ENCODE measurements at places on chromosomes 1 and 21.

- no peak for DNase-seq
These were observed 6.5 kb upstream of the C1orf146 start for GRCh38 chr1:92211166-92211565.

GRCh38 chr1:198878566-198878965, 239.7 kb downstream of the PTPRC start:
- DNase-seq, result no peak

- DNase-seq, result no peak
These were observed 34.1 kb downstream of the KIAA1614 start for GRCh38 chr1:180946541-180947498.

GRCh38 chr1:24619376-24619775, 23.7 kb upstream of the SRRM1 start:
- no peak for DNase-seq

- DNase-seq, result no peak
These were observed 1.5 kb downstream of the MIB2 start for GRCh38 chr1:1616838-1617237.

DNA sequence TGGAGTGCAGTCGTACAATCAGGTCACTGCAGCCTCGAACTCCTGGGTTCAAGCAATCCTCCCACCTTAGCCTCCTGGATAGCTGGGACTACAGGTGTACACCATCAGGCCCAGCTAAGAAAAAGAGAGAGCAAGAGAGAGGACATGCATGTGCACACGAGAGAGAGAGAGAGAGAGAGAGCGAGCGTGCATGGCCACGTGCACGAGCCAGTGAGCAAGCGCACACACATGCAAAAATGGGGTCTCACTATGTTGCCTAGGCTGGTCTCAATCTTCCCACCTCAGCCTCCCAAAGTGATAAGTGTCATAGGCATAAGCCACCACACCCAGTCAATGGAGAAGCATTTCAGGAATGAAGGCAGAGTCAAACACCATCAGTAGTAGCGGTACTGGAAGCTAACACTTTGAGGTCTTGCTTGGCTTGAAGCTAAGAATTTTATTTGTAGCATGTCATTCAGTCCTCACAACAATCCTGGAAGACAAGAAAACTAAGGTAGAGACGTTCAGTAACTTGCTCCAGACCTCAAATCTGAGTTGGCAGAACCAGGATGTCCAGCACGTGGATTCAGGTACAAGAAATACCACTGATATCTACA, 14.5 kb downstream of the GNB1 start:
- no peak for DNase-seq

DNA sequence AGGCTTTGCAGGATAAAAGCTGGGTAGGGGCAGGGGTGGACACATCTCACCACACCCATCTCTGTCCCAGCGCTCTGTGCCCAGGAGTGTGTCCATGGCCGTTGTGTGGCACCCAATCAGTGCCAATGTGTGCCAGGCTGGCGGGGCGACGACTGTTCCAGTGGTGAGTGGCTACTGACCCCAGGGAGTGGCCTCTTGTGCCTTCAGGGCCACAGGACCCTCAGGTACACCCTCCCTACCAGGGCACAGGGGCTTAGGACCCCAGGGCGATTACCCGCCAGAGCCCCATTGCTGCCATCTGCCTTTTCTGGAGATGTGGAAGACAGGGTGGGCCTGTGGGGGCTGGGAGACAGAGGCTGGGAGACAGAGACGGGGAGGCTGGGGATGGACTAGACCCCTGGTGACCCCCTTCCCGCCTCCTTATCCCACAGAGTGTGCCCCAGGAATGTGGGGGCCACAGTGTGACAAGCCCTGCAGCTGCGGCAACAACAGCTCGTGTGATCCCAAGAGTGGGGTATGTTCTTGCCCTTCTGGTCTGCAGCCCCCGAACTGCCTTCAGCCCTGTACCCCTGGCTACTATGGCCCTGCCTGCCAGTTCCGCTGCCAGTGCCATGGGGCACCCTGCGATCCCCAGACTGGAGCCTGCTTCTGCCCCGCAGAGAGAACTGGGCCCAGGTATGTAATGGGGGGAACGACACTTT, 12.8 kb downstream of the PEAR1 start:
- DNase-seq, result no peak

- no peak for DNase-seq
These were observed 191.3 kb upstream of the HP1BP3 start for GRCh38 chr1:20978413-20978812.

DNA sequence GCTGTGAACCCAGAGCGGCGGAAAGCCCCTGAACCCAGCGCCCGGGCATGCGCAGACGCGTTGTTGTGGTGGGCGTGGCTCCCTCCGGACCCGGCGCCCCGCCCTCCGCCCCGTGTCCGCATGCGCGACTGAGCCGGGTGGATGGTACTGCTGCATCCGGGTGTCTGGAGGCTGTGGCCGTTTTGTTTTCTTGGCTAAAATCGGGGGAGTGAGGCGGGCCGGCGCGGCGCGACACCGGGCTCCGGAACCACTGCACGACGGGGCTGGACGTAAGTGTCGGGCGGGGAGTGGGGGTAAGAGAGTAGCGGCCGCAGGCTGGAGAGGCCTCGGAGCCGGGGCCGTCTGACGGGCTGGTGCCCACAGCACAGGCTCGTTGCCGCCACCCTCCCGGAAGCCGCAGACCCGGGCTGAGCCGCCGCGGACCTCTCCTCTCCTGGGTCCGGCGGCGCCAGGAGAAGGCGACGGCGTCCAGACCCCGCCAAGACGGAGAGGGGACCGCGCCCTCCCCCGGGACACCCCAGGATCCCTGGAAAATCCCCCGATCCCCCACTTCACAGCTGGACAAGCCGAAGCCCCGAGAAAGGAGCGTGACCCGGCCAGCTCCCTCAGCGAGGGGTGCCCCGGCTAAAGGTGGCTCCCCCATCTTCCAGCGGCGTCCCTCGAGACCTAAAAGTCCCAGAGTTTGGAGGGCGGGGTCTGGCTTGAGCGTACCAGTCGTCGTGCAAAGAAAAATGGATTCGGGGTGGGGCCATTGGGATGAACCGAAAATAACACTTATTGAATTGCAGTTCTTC, at the start of gene TMEM50A:
TSS of gene TMEM50A (plus strand) at position 147 of the 794 bp plus-strand sequence. CDS start 2,153 bp downstream, outside the sequence.
- no peak for DNase-seq

- no peak for DNase-seq
These were observed 2.3 kb downstream of the EVA1C start for GRCh38 chr21:32414579-32415358.

GRCh38 chr1:17236779-17237560, 11.9 kb upstream of the PADI3 start:
- DNase-seq, result peak; percentile 61

DNA sequence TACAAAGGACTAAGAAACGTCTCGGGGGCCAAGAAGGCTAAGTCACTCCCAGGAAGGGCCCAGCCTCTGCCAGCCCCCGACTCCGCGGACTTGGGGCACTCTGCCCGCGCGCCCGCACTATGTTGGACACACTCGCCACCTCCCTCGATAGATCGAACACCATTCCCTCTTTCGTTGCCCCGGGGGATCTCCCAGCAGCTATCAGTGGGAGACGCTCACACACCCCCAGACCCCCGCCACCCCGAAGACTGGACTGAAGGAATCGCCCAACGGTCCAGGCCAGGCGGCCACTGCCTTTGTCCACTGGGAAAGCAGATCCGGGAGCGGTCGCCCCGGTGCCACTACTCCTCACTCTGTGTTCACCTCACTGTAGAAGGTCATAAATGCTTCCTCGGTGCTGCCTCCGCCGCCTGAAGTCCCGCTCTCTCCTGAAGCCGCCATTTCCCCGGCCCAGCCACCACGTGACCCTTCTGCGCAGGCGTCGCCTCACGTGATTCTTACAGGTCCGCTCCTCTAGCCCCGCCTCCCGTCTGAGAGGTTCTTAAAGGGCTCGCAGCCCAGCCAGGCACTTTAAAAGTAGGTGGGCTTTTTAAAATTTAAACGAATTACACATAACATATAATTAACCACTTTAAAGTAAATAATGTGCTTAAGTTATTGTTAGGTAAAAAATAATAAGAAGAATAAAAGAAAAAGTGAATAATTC, at the start of gene DNAJC8:
TSS of gene DNAJC8 (minus strand) at position 472 of the 706 bp plus-strand sequence. CDS start at position 441, 31 bp downstream.
- DNase-seq, result no peak

- no peak for DNase-seq
These were observed 57.9 kb downstream of the RASAL2 start for GRCh38 chr1:178151831-178152230.

DNA sequence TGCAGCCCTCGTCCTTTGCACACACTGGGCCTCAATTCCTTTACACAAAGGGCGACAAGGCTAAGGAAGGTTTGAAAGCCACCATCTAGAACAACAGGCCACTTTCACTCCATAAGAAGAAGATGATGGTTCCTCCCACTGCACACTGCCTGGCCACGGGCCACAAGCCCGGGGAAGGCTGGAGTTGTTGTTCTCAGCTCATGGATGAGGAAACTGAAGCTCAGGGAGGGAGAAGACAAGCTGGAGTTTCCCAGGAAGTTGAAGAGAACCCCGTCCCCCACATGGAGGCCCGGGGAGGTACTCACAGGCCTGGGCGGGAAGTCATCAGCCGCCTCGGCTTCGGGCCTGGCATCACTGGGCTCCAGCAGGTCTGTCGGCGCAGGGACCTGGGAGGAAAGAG, 24.6 kb upstream of the DDOST start:
- DNase-seq, result no peak

- peak; percentile 45 for DNase-seq
These were observed 12.9 kb upstream of the PHLDA3 start for GRCh38 chr1:201481761-201482493.

GRCh38 chr1:180176965-180177364, 22.3 kb downstream of the QSOX1 start:
- no peak for DNase-seq

GRCh38 chr1:46936788-46937187, 4.5 kb downstream of the CYP4A11 start:
- DNase-seq, result no peak

DNA sequence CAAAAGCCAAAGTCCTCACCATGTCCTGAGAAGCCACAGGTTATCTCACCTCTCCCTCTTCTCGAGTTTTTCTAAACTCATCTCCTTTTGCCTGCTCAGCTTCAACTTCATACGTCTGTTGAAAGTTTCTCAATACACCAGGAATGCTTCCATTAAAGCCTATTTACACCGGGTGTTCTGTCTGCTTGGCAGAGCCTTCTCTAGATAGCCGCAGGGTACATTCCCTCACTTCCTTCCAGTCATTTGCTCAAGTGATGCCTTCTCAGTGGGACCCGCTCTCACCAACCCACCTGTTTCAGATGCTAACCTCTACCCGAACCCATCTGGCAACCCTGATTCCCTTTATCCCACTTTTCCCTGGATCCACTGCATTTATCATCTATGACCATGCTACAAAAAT, 257.0 kb upstream of the ADGRL2 start:
- DNase-seq, result no peak

- DNase-seq, result peak; percentile 12
These were observed 116.3 kb downstream of the DAB1 start for GRCh38 chr1:57307392-57308170.

DNA sequence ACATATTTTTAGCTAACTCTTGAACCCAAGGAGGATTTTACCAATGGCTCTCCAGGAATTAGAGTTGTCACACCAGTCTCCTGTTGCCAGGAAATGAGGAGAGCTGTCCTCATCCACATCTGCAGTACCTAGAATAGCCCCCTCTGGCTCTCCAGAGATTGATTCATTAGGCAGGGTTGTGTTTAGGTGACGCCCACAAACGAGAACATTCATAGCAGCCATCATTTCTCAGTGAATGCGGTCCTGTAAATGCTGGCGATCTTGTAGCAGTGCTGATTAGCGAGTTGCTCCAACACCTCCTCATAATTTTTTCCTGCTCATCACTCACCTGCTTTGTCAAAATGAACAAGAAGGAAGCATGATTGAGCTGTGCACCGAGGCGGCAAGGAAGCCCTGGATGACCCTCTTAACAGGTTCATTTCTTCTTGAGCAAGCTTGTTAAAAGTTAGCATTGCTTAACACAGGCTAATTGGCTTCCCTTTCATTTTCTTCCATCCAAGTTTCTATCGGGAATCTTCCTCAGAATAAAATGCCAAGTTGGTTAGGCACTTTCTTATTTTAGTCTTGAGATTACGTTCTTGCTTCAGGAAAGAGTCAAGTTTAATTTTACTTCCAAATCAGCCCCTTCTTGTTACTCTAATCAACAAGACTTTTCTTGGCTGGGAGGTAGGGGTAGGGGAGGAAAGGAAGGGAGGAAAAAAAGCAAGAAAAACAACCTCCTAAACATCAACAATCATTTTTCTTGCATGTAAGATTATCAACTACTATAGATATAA, 16.5 kb upstream of the KLHDC8A start:
- DNase-seq, result no peak

- DNase-seq, result no peak
These were observed 60.0 kb downstream of the APCS start for GRCh38 chr1:159647616-159648015.

DNA sequence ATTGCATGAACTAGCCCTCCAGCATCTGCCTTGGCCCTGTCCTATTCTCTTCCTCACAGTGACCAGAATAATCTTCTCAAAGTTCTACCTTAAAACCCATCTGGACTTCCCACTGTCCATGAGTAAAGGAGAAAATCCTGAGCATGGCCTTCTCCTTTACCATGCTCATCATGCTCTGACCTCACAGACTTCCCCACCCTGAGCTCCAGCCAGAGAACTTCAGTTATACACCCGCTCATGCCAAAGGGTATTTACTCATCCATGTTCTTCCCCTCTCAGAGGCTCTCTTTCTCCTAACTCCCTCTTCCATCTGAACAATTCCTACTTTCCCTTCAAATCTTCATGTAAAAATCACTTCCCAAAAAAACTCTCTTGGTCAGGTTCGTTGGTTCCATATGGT, 188.4 kb downstream of the SETD4 start:
- no peak for DNase-seq

DNA sequence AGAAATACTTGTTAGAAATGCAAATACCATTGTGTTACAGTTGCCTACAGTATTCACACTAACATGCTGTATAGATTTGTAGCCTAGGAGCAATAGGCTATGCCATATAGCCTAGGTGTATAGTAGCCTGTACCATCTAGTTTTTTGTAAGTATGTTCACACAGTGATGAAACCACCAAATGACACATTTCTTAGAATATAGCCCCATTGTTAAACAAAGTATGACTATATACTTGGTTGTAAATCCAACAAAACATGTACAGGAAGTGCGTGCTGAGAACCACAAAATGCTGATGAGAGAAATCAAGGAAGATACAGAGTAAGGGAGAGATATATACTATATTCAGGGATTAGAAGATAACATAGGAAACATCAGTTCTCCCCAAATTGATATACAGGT, 92.2 kb downstream of the POU2F1 start:
- no peak for DNase-seq

GRCh38 chr1:82707681-82708080, 906.9 kb downstream of the ADGRL2 start:
- DNase-seq, result no peak

DNA sequence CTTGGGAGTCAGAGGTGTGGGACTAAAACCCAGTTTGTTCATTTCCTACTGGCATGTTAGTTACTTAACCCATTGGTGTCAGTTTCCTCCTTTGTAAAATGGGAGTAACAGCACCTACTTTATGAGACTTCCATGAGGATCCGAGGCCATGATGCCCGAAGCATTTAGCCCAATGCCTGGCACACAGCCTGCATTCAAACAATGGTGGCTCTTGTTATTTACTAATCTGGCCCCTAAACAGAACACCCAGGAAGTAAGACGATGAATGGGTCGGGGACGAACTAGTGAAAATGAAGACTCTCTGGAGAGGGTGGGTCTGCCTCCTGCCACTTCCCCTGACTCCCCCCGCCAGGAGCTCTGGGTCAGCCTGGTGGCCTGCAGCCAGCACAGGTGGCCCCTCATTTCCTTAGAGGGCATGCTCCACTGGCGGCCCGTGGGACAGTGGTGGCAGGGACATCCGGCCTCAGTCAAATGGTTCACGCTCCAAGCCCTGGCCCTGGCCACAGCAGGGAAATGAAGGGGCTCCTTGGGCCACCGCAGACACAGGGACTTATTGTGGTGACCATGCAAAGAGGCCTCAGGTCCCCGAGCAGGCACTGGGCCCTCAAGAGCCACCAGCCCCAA, 9.5 kb upstream of the TAS1R2 start:
- no peak for DNase-seq

Measured in HFF-Myc (cell line).